ENCODE measurements at places on chromosomes 11 and 22. TPM values are rescaled to one million over a fixed set of nuclear protein-coding genes. Genes with fewer than 3 reads are reported as not detected.

Gene NPAS4
- not detected for total RNA-seq

Gene VEGFB
- total RNA-seq, result 34.0 TPM

Gene MS4A1
- total RNA-seq, result not detected

Gene KRTAP5-7
- total RNA-seq, result 0.41 TPM

Gene OR4A16
- total RNA-seq, result not detected

Gene SLC22A24
- not detected for total RNA-seq

Gene GNAZ
- 4.4 TPM for total RNA-seq

Gene CBLIF
- total RNA-seq, result not detected

Gene GTPBP1
- total RNA-seq, result 84.9 TPM

Gene B3GAT1
- not detected for total RNA-seq

Gene LSP1
- 69.6 TPM for total RNA-seq

Gene HTR3A
- 0.95 TPM for total RNA-seq

Gene HEPHL1
- not detected for total RNA-seq

Gene CNGA4
- total RNA-seq, result not detected

Gene OTOG
- not detected for total RNA-seq

GRCh38 chr11:87366763-87367405 lies 329.1 kb downstream of the TMEM135 start:
- H3K27me3 ChIP-seq, result no peaks in the 10 kb centered on the region
- no peak for DNase-seq
- H3K36me3 ChIP-seq, result no peaks in the 10 kb centered on the region
- H3K27ac ChIP-seq, result no peak overlapping the region
- no peak overlapping the region for H3K4me3 ChIP-seq

DNA sequence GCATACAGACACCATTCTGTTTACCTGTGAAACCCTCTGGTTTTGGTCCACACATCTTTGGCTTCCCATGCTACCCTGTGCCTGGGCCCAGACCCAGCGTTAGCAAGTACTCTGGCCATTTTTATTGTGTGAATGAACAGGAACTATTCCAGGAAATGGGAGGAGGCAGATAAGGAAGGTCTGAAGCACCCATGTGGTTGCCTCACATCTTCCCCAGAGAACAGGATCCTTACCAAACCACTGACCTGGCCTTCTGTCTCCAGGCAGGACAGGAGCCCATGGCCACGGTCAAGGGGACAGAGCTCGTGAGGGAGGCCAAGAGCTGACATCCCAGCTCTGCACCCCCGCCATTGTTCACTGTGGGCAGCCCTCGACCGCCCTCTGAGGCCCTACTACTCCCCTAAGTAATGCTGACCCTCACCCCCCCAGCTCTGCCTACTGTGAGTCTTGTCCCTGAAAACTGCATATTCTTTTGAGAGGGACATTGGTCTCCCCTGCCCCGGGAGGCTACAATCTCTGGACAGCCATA lies 97.7 kb upstream of the TP53I11 start:
- no peaks in the 10 kb centered on the region for H3K4me1 ChIP-seq
- no peak overlapping the region for H3K4me3 ChIP-seq
- H3K27ac ChIP-seq, result no peak overlapping the region
- H3K36me3 ChIP-seq, result no peaks in the 10 kb centered on the region
- DNase-seq, result no peak
- H3K27me3 ChIP-seq, result no peaks in the 10 kb centered on the region

DNA sequence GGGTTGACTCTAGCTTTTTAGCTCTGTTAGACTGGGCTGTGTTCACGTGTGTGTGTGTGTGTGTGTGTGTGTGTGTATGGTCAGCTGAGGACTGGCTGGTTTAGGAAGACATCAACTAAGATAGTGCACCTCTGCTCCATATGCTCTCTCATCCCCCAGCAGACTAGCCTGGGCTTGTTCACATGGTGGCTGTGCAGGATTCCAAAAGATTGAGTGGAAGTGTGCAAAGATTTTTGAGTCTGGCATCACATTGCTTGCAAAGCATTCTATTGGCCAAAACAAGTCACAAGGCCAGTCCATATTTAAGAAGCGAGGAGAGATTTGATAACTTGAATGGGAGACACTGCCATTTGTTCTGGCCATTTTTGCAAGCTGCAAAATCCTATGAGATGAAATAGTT lies 79.7 kb upstream of the C11orf87 start:
- no peaks in the 10 kb centered on the region for H3K36me3 ChIP-seq
- no peak for DNase-seq
- no peak overlapping the region for H3K4me3 ChIP-seq
- H3K27me3 ChIP-seq, result no peaks in the 10 kb centered on the region

DNA sequence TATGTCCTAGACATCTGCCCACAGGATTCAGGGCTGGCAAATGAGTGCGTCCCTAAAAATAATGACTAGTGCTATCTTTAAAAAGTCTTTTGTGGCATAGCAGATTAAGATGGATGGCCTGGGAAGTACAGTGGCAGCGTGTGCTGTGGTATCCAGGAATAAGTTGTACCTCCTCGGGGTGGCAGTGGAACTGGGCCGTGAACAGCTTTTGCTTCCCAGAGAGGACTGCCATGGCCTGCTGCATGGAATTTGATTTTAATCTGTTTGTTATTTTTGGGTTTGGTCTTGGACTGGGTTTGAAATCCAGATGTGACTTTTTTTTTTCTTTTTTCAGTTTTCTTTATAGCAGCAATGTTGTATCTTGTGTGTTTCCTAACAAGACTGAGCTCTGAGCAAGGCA lies 71.3 kb upstream of the PARVG start:
- DNase-seq, result no peak
- no peak overlapping the region for H3K4me3 ChIP-seq
- H3K27ac ChIP-seq, result no peak overlapping the region
- H3K36me3 ChIP-seq, result no peaks in the 10 kb centered on the region

DNA sequence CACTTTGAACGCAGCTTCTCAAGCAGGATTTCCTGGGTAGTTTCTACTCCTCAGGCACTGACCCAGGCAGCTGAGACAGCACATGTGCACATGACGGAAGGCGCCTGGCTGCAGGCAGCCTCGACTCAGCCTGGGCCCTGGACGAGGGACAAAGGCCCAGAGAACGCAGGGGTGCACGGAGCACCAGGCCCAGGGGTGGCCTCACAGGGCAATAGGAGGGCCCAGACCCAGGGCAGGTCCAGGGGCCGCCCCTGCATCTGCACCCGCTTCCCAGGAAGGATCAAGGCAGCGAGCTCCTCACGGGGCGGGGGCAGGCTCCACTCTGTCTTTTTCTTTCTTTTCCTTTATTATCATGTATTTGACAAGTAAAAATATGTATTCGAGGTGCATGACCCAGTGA lies 208.4 kb downstream of the BRD1 start:
- H3K4me1 ChIP-seq, result no peaks in the 10 kb centered on the region
- DNase-seq, result no peak
- H3K36me3 ChIP-seq, result no peaks in the 10 kb centered on the region
- no peak overlapping the region for H3K4me3 ChIP-seq
- H3K27me3 ChIP-seq, result no peaks in the 10 kb centered on the region

DNA sequence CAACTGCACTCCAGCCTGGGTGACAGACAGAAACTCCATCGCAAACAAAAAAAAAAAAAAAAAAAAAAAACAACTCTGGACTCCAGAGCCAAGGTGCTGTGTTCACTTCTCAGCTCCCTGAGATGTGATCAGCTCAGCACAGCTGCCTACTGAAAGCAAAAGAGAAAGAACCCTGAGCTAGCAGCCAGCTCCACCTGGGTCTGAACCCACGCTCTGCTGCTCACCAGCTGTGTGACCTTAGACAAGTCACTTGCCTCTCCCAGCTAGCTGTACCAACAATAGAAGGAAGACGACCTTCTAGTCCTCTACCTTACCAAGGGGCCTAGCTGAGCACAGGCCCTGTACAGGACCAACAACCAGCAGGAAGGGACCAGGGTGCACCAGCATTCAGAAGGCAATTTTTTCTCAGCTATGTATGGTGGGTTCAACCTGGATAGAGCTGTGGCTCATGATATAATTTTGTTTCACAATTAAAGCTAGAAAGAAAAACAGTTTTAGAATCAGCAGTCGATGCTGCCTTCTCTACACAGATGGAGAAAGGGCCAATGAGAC lies 3.8 kb downstream of the DGCR2 start:
- H3K4me3 ChIP-seq, result no peak overlapping the region
- H3K27me3 ChIP-seq, result no peaks in the 10 kb centered on the region
- peaks cover 52% of the 10 kb centered on the region for H3K4me1 ChIP-seq
- H3K27ac ChIP-seq, result no peak overlapping the region
- DNase-seq, result no peak

DNA sequence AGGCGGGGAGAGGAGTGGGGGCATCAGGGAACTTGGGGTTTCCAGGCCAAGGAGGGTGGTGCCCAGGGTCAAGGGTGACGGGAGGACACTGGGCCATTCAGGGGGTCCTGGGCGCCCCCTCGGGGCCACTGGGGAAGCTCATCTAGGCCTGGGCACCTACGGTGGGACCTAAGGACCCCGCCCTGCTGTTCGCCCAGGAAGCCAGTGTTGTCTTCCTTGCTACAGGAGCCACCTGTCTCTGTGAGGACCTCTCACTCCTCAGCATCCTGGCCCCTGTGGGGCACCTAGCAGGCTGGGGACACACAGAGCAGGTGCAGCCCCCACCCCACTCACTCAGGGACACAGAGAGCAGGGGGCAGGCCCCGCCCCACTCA lies 191.6 kb downstream of the IGLL1 start:
- no peak overlapping the region for H3K27ac ChIP-seq
- no peaks in the 10 kb centered on the region for H3K4me1 ChIP-seq
- H3K36me3 ChIP-seq, result no peaks in the 10 kb centered on the region
- no peak for DNase-seq
- H3K27me3 ChIP-seq, result no peaks in the 10 kb centered on the region

- H3K36me3 ChIP-seq, result no peaks in the 10 kb centered on the region
- H3K4me1 ChIP-seq, result peaks cover 20% of the 10 kb centered on the region
- no peak overlapping the region for H3K4me3 ChIP-seq
- H3K27me3 ChIP-seq, result no peaks in the 10 kb centered on the region
These were observed 37.6 kb upstream of the PARVG start for GRCh38 chr22:44143105-44143474.

DNA sequence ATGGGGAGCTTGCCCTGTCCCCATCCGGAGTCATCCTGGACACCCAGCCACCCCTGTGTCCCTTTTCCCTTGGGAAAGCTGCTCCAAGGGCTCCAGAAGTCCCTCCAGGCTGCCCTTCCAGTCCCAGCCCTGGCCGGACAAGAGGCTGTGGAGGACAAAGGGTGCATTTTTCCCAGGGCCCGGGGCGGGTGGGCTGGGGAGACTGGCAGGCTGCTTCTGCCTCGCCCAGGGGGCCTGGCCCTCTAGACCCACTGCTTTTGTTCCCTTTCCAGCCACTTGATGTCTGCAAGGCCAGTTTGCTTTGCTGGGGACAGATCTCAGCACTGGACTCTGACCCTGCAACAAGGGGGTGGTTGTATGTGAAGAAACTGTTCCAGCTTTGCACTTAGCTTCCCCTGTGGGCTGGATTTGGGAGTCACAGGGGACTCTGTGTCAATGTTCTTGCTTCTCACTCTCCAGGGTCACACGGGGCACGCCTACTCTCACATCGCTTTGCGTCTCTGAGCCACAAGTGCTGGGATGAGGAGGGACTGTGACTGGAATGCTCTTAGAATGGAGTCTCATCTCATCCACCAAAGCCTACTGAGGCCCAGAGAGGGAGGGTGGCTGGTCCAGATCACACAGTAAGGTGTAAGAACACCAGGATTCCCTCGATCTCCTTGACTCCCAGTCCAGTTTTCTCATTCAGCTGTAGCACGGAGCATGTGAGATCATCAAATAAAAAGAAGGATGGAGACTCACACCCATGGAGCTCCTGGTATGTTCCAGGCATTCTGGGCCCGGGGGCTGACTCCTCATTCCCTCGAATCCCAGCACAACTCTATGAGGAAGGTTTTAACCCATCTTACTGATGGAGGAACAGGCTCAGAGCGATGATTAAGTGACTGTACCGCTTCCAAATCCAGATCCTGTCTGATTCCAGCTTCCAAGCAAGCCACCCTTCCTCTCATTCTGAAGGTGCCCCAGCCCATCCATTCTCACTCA lies 59.9 kb downstream of the FBXO7 start:
- H3K27me3 ChIP-seq, result no peaks in the 10 kb centered on the region
- H3K4me1 ChIP-seq, result peaks cover 3% of the 10 kb centered on the region
- peak; percentile 39 for DNase-seq
- no peak overlapping the region for H3K4me3 ChIP-seq
- H3K27ac ChIP-seq, result peak overlapping the region; percentile 40

DNA sequence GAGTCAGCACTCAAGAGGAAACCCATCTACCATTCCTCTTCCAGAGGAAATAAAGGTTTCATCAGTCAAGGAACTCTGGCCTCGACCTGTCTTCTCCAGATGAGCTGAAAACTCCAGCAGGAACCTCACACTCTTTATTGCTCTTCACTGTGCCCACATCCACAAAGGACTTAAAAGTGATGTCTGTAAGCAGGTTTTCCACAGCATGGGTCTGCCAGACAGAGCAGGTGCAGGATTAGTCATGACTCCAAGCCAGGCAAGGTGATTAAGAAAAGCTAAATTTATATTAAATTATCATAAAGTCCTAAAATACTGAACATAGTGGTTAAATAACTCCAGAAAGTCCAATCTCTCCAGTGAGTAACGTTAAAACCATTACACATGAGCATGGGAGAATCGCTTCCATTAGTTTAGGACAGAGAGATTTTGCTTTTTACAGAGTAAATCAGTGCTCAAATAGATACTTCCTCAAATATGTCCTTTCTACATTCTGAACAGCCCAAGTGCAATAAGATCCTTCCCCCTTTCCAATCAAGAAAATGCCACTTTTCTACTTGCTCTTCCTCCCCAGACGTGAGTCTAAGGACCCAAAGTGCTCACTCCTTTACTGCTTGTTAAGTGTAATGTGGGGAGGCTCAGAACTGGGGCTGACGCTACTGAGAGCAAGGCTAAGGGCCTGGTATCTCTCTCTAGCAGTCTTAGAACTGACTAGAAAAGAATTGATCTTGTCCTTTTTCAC lies 10.7 kb upstream of the CKAP5 start:
- no peak for DNase-seq
- H3K27me3 ChIP-seq, result no peaks in the 10 kb centered on the region
- H3K4me3 ChIP-seq, result no peak overlapping the region
- H3K4me1 ChIP-seq, result no peaks in the 10 kb centered on the region

DNA sequence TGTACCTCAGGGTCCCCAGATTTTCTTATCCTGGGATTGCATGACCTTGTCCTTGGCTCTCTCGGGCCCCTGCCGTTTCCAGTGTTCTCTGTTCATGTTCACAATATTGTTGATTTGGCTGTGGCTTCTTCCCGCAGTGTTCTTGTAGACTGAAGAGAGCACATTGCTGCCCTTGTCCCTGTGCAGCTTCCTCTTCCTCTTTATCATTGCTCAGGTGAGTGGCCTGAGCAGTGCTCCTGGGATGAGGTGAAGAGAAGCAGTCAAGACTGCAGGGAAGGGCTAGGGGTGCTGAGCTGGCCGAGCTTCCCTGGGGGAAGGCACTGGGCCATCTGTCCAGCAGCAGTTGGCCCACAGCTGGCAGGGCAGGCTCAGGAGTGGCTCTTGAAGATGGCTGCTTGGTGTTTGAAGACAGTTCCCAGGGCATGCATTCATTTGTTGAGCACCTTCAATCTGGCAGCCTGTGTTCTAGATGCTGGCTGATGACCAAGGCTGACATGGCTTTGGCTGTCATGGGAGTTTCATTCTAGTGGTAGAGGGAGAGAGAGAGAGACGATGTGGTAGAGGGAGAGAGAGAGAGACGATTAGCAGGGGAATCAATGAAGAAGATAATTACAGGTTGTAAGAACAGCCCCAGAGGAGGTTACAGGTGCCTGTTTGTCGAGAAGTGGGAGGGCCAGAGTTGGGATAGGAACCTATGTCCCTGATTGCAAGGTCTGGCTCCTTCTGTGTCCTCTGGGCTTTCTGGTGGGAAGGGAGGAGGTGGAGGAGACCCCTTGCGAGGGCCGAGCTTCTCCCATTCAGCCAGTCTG lies 17.4 kb downstream of the BMAL1 start:
- DNase-seq, result no peak
- H3K36me3 ChIP-seq, result no peaks in the 10 kb centered on the region
- peaks cover 7% of the 10 kb centered on the region for H3K4me1 ChIP-seq
- no peak overlapping the region for H3K27ac ChIP-seq

Measured in transverse colon (tissue), 4 donors.